GM13977 (cell line): ENCODE measurements at places on chromosomes 12 and 14.
A peak's percentile ranks its signal among the peaks of the same experiment; 100 is the strongest.

- DNase-seq, result no peak
These were observed 400.9 kb upstream of the PDE3A start for GRCh38 chr12:19967431-19967830.

DNA sequence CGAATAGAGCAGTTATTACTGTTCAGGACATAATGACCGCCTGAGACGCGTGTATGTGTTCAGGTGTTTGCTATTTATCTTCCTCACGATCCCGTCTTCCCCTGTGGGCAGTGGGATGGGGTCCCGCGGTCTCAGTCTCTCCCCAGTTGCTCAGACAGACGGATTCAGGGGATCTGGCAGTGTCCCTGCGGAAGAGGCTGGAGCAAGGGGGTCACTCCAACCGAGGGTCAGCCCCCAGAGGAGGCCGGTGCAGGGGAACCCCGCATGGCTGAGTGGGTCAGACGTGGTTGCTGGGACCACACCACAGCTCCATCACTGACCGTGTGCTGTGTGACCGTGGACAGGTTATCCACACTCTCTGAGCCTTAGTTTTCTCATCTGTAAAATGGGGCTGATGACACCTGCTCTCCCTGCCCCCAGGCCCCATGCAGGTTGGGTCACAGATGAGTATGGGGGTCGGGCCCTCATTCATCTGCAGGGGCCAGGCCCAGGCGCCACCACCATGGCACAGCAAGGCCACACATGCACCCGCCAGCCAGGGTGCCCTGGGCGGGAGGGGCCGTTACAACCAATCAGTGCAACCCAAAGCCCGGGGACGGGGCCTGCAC lies 5.2 kb downstream of the MMP17 start:
- DNase-seq, result no peak

DNA sequence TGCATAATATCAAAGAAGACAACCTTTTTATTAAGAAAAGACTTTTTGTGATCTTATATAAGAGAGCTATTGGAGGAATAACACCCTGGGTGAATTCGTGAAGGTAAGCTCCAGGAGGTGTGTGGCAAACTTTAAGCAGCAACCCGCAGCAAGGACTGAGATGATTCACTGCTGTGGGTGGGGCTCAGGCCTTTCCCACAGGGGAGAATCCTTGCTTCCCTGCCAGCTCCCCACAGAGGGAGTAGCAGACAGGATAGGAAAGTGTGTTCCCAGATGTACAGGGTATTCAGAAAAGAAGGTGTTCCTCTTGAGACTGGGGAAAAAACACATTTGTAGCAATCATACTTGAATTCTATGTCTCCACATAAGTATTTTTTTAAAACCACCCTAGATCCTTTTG lies 9.2 kb downstream of the NDUFA12 start:
- DNase-seq, result no peak

DNA sequence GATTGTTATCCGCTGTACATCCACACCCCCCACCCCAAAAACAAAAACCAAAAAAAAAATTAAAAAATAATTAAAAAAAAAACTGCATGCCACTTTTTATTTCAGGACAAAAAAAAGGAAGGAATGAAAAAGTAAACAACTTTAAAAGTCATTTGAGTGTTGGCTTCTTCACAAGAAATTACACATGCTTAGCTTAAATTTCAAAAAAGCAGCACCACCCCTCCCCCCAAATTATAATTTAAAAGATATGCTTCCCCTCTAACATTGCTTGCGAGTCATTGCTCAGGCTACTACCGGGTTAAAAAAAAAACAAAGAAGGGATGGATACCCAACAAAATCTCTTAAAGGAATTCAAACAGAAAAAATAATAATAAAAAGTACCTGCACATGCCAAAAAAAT lies 98.5 kb downstream of the BCL11B start:
- DNase-seq, result no peak

GRCh38 chr12:98325003-98325402 lies 190.4 kb upstream of the TMPO start:
- DNase-seq, result no peak

DNA sequence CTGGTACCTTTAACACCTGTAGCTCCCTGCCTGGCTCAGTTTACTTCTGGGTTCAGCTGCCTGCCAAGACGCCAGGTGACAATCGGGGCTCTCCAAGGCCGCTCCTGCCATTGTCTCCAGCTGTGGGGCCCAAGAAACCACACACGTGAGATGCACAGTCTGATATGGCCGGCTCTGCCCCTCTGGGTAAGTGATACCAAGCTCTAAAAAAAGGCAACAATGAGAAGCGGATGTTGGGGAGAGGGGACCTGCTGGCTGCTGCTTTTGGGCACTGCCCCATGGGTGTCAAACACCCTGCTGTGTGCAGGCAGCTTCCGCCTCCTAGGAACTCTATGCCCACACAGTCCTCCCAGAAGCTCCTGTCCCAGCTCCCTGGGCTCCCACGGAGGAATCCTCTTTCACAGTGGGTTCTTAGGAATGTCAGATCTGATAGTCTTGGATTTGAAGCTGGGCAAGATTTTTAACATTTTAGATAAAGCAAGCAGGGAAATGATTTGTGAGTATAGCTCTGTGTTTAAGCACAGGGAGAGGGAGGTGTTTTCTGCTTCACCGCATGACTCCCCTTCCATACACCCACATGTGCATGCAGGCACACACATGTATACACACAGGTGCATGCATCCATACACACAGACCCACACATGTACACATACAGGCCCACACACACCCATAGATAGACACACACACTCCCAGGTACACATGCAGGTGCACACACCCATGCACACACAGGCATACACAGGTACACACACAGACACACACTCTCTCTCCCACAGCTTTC lies 1135.8 kb downstream of the BCL11B start:
- DNase-seq, result no peak

DNA sequence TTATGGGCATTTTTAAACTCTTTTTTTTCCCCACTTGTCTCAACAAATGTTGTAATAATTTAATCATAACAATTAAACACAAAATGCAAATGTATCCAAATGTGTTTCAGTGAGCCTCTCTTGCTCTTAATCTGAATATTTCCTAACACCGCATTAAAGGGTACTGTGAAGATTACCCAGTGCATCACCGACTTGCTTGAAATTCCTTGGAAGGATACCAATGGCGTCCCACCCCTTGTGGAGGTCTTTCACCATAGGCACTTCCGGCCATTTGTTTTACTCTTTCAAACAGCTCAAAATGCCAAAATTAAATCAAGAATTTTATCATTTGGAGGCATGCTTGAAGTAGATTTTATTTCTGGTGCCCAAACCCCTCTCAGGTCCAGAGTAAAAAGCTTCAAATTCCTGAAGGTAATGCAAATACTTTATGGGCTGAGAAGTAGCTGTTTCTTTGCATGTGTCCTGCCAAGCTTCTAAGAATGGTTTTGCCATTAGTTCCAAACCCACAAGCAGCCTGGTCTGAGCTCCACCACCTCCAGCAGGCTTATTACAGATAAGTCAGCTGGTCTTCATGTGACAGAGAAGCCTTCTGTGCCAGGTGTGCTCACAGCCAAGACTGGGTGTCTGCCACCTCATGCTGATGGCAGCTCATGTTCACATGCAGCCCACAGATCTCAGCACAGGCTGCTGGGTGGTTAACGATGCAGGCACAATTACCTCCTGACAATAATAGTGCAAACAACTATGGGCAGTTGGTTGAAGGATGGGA lies 16.4 kb upstream of the NUDT4 start:
- DNase-seq, result no peak

- DNase-seq, result no peak
These were observed 15.0 kb downstream of the WSCD2 start for GRCh38 chr12:108144080-108144479.

GRCh38 chr12:124766727-124767065 lies 97.0 kb downstream of the SCARB1 start:
- DNase-seq, result no peak

- no peak for DNase-seq
These were observed 109.4 kb downstream of the SLC38A1 start for GRCh38 chr12:46159309-46159901.

DNA sequence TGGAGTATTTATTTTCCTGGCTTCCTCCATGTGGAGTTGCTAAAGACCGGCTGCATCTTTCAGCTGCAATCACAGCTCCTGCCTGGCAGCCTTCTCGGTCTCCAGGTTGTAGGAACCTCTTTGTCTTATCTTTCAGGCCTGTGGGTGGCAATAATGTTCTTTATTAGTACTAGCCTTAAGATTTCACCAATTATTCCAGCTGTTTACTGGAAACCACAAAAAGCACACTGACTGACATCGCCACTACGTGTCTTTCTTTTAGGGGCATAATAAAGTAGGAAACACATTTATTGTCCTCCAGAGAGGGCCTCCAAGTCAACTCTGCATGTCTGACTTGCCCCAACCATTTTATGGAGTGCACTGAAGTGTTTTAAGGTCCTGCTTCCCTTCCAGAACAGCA lies 1116.5 kb upstream of the TMEM132C start:
- no peak for DNase-seq

- no peak for DNase-seq
These were observed 7.9 kb upstream of the TINF2 start for GRCh38 chr14:24250354-24250753.

GRCh38 chr14:47539031-47539461 lies 136.4 kb downstream of the MDGA2 start:
- DNase-seq, result peak; percentile 6

- no peak for DNase-seq
These were observed 37.9 kb downstream of the CYP46A1 start for GRCh38 chr14:99721792-99722516.

GRCh38 chr14:74045522-74045921 lies 26.4 kb downstream of the BBOF1 start:
- no peak for DNase-seq

DNA sequence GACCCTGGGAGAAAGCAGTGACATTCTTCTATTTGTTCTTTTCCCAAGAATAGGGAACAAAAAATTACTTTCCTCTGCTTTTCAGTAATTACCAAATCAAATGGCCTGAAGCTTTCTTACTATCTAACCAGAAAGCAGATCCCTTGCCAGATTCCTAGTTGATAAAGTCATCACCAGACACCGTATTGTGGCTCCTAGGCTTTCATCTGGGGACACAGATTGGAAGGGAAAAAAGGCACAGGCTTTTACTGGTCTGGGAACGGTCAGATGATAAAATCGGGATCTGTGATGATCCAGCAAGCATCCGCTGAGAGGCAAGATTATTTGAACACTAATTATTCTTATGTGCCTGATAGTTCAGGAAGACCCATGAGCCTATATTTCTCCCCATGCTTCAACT lies 79.1 kb upstream of the BCL2L14 start:
- DNase-seq, result no peak

DNA sequence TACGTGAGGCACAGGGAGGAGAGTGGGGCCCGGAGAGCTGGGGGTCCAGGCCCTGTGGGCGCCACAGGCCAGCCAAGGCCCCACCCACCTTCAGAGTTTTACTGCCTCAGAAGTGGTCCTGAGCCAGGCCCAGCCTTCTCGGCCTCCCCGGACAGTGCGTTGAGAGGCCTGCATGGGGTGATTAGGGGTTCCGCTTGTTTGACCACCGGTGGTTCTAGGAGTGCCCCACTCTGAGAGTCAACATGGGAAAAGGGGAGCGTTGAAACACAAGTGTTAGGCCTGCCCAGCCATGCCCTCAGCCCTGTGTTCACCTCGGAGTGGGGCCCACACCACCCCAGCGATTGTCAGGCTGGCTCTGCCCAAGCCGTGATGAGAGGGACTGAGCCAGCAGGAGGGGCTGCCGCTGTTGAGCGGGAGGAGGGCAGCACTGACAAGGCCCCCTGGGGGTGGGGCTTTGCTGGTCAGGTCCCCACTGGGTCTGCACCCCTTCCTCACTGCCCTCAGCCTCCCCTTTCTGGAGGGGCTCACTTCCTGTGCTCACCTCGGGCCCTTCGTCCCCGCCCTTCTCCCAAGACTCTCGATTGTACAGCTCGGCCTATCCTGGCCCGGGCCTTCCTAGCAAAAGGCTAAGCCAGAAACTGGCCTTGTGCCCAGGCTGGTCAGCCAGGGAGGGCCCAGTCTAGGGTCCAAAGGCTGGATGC lies 4.8 kb downstream of the CKB start:
- DNase-seq, result no peak

GRCh38 chr14:52439476-52439875 lies 112.8 kb downstream of the TXNDC16 start:
- no peak for DNase-seq

DNA sequence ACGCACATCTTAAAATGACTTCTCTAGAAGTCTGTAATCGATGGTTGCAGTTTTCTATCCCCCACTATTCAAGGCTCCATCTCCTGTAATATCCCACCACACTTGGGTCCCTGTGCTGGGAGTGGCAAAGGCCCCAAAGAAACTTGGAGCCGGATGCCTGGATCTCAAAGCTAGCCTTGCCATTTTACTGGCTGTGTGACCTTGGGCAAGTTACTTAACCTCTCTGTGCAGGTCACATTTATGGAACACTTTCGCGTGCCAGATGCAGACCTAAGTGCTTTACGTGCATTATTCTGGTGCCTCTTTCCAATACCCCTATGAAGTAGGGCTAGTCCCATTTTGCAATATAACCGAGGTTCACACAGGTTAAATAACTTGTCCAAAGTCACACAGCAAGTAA lies 151.8 kb upstream of the PRMT8 start:
- DNase-seq, result no peak

GRCh38 chr14:75389679-75390078 lies 38.1 kb upstream of the JDP2 start:
- DNase-seq, result no peak

- DNase-seq, result no peak
These were observed 62.6 kb downstream of the SEL1L start for GRCh38 chr14:81471062-81471461.

DNA sequence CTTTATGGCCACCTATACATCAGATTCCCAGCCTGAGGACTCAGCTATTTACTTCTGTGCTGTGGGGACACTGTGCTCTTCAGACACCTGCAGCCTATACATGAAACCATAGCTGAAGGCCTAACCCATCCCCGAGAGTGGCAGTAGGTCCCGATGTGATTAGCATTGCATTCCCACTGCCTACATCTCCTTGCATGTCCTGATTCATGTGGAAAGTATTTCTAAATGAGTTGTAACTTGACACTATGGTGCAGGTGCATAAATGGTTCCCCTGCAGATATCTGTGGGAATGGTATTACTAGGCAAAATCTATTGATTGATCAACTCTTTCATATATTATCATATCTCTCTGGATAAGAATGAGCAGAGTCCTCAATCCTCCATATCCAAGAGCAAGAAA lies 433.5 kb downstream of the DAD1 start:
- DNase-seq, result no peak

- DNase-seq, result no peak
These were observed 4.5 kb downstream of the B4GALNT1 start for GRCh38 chr12:57628280-57629191.

DNA sequence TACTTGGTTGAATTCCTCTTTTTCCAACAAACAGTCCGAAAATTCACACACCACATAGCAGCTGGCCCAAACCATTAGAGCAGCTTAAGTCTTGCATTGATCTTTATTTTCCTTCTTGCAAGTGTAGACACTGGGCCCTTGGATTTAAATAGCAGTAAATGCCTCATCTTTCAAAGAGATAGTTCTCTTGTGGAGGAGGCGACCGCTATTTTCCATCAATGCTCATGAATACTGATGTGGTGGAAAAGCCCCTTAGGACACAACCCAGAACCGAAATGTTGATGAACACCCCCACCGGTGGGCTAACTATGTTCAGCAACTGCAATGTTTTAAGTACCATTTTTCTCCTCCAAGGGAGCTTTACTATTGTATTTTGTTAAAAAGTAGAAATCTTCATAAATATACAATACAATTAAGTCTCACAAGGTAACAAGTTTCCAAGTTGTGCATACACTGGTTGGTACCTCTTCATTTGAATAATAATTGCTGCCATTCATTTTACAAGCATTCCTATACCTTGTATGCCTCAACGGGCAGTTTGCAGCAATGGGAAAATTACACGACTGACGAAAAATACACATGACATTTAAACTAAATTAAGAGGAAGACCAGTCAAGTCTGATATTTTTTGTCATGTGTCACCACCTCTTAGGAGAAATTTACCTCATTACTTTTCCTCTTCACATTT lies 18.0 kb downstream of the NIN start:
- DNase-seq, result no peak
